ENCODE measurements at places on chromosomes 4 and X.
A peak's percentile ranks its signal among the peaks of the same experiment; 100 is the strongest.

DNA sequence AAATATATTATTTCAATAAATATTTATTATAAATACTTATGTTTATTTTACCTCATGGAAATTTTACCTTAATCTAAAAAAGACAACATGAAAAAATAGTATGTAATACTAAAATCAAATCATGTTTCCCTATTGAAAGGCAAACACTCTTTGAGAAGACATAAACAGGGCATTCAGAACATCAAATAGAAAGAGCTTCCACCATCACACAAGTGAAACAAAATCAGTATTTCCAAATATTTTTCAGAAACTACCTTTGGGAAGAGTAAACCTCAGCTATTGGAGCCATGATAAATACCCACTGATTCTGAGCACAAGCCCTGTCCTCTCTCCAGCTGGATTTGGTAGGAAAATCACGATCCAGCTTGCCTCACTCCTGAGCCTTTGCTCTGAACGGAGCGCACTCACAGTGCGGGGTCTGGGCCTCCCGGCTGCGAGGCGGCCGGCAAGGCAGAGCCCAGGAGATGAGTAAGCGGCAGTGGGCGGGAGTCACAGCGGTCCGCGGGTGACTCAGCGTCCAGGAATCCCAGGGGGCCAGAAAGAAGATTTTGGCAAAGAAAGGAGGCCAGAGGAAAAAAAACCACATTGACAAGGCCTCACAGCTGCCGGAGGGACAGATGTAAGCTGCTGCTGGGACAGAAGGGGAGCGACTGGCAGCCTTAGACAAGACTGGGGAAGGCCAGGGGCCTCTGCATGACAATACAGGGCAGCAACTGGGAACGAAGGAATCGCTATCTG, 14.7 kb upstream of the ANXA5 start:
- peak; percentile 59 for DNase-seq

DNA sequence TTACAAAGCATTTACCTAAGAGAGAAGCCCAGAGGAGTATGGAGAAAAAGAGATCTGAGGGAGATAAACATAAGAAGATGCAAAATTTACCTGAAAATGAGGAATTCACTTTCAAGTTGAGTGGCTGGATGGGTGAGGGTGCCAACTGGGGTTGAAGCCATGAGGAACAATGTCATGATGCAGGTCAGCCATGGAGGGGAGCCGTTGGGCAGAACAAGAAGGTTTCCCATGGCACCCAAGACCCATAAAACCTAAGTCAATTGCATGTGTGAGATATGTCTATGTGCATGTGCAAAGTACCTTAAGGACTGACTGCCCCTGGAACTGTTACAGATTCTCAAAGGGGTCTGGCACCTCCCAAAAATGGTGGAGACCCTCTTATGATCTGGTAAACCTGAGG, 46.6 kb upstream of the PRRG1 start:
- no peak for DNase-seq

DNA sequence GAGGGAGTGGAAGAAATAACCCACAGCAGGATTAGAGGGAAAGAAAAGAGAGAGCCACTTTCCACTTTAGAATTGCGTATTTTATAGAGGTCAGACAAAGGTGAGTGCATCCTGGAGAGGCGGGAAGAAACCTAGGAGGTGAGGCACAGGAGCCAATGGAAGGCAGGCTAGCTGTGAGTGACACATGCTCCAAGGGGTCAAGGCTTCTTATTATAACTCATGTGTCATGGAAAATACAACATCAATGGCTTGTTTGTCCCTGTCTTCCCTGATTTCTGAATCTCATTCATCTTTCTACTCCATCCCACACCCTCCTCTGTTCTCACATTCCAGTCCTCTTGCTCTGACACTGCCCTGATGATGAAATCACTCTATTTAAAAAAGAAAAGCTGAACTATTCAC, 14.4 kb downstream of the ANXA3 start:
- no peak for DNase-seq

- no peak for DNase-seq
Observed at GRCh38 chr4:106762666-106763443, 273.3 kb downstream of the DKK2 start.

DNA sequence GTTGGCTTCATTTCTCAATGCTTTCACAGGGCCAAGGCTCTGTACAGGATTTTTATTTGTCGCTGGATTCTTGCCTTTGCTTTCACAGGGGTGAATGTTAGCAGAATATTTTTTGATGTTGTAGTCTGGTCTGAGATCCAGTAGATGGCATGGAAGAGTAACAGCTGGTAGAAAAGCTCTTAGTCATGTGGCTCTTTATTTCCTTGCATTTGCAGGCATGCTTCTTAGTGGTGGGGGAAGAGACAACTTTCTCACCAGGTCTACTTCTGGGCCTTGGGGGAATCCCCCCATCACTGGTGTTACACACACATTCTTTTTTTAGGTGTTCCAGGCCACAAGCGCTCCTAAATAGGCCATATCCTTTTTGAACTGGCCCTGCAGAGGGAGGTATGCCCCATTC, 58.2 kb upstream of the DKK2 start:
- no peak for DNase-seq

DNA sequence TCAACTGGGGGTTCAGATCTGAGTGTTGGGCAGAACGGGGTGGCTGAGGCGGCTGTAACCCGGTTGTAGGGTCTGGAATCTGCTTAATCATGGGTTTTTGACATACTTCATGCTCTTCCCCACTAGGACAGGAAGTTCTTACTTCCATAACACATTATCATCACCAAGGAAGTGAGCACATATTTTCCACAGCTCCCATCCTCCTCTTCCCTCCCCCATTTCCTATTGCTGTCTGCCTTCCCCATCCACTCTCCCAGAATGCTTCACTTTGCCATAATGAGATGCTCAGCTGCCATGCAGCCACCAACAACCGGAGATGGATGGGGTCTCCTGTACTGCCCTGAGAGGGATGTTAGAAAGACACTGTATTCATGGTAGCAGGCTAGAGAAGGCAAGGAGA, 6.4 kb upstream of the DCUN1D4 start:
- no peak for DNase-seq

GRCh38 chrX:136608295-136608933, 39.5 kb upstream of the CD40LG start:
- DNase-seq, result no peak

GRCh38 chr4:83114576-83114975, at the start of gene PLAC8:
Gene PLAC8 (minus strand): TSS chr4:83114729. CDS start chr4:83107921, 6,808 bp downstream.
- no peak for DNase-seq

DNA sequence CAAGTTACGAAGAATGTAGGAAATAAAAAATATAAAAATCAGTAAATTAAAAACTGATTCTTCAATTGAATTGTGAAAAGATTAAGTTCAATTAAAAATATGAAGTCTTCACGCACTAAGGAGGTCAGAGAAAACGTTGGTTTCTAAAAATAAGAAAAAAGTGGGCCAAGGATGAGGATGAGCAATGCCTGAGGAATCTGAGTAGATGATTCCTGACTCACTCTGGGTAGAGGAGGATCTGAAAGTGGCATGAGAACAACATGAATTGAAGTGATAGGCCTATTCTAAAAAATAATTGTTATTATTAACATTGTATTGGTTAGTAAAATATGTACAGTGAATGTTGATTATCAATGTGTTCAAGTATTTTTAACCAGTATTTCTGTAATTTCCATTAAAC, 444.2 kb downstream of the GRIA2 start:
- no peak for DNase-seq

GRCh38 chr4:1802151-1802715, 9.1 kb downstream of the FGFR3 start:
- DNase-seq, result no peak

DNA sequence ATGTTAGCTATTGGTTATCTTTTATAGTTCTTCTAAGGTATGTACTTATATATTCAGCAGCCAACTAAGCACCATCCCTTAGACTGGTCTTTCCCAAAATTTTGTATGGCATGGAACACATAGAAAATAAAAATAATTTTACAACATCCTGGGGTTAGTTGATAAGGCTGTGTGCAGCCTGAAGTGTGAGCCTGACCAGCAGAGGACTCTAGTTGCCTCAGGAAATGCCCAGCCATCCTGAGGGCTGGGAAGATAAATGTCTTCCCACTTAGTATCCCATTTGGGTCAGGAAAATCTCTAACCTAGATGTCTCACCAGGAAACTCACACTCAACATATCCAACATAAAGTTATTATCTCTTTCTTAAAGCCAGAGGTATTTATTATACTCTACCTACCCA, 251.4 kb upstream of the POF1B start:
- no peak for DNase-seq
